ENCODE measurements at places on chromosomes 1 and 21. TPM values are rescaled to one million over a fixed set of nuclear protein-coding genes. Genes with fewer than 3 reads are reported as not detected.

GRCh38 chr21:46326110-46326703 is 2.3 kb downstream of the PCNT start:
- peaks cover 21% of the 10 kb centered on the region for H3K4me1 ChIP-seq
- no peaks in the 10 kb centered on the region for H3K27me3 ChIP-seq
- H3K36me3 ChIP-seq = peaks cover 54% of the 10 kb centered on the region
- no peak for DNase-seq
- peak overlapping the region; percentile 26 for H3K4me3 ChIP-seq
- H3K27ac ChIP-seq = peak overlapping the region; percentile 36

The FCRL1 gene
- total RNA-seq = not detected

The FAM131C gene
- total RNA-seq = 1.4 TPM

The ZBTB37 gene
- total RNA-seq = 8.8 TPM

The DMRTA2 gene
- total RNA-seq = not detected

- no peak overlapping the region for H3K27ac ChIP-seq
- peaks cover 4% of the 10 kb centered on the region for H3K36me3 ChIP-seq
These were observed 16.6 kb upstream of the DR1 start for GRCh38 chr1:93328809-93329760.

DNA sequence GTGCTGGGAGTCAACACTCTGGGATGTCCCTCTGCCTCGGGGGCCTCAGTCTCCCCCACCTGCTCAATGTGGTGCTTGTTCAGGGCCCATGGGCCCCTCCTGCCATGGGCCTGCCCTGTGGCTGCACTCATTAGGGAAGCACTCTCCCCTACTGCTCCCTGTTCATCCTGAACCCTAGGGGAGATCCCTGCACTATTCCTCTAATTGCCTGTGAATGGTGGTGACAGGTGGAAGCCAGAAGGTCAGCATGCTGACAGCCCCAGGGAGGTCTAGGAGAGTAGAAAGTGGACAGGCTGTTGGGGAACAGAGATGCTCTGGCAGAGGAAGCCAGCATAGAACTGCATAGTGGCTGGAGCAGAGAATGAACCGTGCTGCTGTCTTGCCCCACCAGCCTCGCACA is 217.6 kb downstream of the TRABD2B start:
- H3K27ac ChIP-seq = no peak overlapping the region
- no peak for DNase-seq
- H3K27me3 ChIP-seq = no peaks in the 10 kb centered on the region

- no peaks in the 10 kb centered on the region for H3K36me3 ChIP-seq
- no peak for DNase-seq
- H3K4me1 ChIP-seq = no peaks in the 10 kb centered on the region
- no peak overlapping the region for H3K4me3 ChIP-seq
- H3K27me3 ChIP-seq = peaks cover 8% of the 10 kb centered on the region
These were observed 187.7 kb downstream of the FCRL5 start for GRCh38 chr1:157364612-157365011.

The ZNF687 gene
- total RNA-seq = 25.0 TPM

The LCE3C gene
- not detected for total RNA-seq

GRCh38 chr1:155261493-155261851 is 688 bp downstream of the SCAMP3 start:
- H3K36me3 ChIP-seq = peaks cover 87% of the 10 kb centered on the region
- H3K4me3 ChIP-seq = peak overlapping the region; percentile 98
- H3K27me3 ChIP-seq = no peaks in the 10 kb centered on the region
- no peak for DNase-seq

The HES2 gene
- total RNA-seq = 0.21 TPM

GRCh38 chr1:243414152-243414494 is 158.3 kb downstream of the SDCCAG8 start:
- no peak overlapping the region for H3K4me3 ChIP-seq
- no peak for DNase-seq
- peaks cover 16% of the 10 kb centered on the region for H3K36me3 ChIP-seq
- H3K27ac ChIP-seq = peak overlapping the region; percentile 44
- no peaks in the 10 kb centered on the region for H3K27me3 ChIP-seq

The PRDM16 gene
- total RNA-seq = not detected

- H3K4me3 ChIP-seq = no peak overlapping the region
- no peaks in the 10 kb centered on the region for H3K4me1 ChIP-seq
- H3K27ac ChIP-seq = no peak overlapping the region
- no peaks in the 10 kb centered on the region for H3K27me3 ChIP-seq
- H3K36me3 ChIP-seq = no peaks in the 10 kb centered on the region
- no peak for DNase-seq
These were observed 37.1 kb downstream of the PRRX1 start for GRCh38 chr1:170700842-170701615.

DNA sequence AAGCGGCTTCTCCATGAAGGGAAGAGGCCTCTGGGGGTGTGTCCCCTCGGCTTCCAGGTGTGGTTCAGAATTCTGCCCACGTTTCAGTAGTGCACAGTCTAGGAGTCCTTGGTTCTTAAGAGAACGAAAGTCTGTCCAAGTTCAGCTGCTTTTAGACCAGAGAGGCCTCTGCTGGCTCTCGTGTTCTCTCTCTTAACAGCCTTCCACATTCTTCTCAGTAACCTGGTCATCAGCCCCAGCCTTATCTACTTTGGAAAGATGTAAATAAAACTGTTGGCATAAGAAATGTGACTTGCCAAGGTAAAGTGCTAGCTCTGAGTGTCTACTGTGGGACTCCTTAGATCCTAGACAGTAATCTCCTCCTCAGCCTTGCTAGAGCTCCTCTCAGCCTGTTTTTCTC is 15.3 kb upstream of the STUM start:
- no peaks in the 10 kb centered on the region for H3K36me3 ChIP-seq
- peaks cover 6% of the 10 kb centered on the region for H3K27me3 ChIP-seq
- H3K4me1 ChIP-seq = no peaks in the 10 kb centered on the region
- DNase-seq = no peak
- no peak overlapping the region for H3K27ac ChIP-seq

- no peak overlapping the region for H3K27ac ChIP-seq
- no peak overlapping the region for H3K4me3 ChIP-seq
- no peaks in the 10 kb centered on the region for H3K36me3 ChIP-seq
These were observed 11.5 kb upstream of the LAPTM5 start for GRCh38 chr1:30768830-30769718.

The GIPC2 gene
- total RNA-seq = 0.09 TPM

The FCRL6 gene
- not detected for total RNA-seq

The SPRR1B gene
- total RNA-seq = not detected

DNA sequence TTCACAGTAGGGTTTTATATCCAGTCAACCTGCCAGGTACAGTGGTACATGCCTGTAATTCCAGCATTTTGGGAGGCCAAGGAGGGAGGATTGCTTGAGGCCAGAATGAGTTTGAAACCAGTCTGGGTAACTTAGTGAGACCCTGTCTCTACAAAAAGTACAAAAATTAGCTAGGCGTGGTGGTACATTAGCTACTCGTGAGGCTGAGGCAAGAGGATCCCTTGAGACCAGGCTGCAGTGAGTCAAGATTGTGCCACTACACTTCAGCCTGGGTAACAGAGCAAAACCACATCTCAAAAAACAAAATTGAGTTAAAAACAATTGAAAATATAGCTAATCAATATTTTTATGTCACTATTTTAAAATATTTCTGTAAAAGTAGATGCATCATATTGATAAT is 33.2 kb downstream of the DDI2 start:
- H3K27ac ChIP-seq = no peak overlapping the region
- no peaks in the 10 kb centered on the region for H3K4me1 ChIP-seq
- peaks cover 52% of the 10 kb centered on the region for H3K36me3 ChIP-seq
- no peak overlapping the region for H3K4me3 ChIP-seq
- DNase-seq = no peak

The TTC39A gene
- 0.41 TPM for total RNA-seq

- no peak for DNase-seq
- no peak overlapping the region for H3K4me3 ChIP-seq
- H3K27ac ChIP-seq = no peak overlapping the region
- no peaks in the 10 kb centered on the region for H3K36me3 ChIP-seq
- H3K27me3 ChIP-seq = peaks cover 22% of the 10 kb centered on the region
- H3K4me1 ChIP-seq = no peaks in the 10 kb centered on the region
These were observed 15.7 kb upstream of the EDEM3 start for GRCh38 chr1:184770181-184770979.

DNA sequence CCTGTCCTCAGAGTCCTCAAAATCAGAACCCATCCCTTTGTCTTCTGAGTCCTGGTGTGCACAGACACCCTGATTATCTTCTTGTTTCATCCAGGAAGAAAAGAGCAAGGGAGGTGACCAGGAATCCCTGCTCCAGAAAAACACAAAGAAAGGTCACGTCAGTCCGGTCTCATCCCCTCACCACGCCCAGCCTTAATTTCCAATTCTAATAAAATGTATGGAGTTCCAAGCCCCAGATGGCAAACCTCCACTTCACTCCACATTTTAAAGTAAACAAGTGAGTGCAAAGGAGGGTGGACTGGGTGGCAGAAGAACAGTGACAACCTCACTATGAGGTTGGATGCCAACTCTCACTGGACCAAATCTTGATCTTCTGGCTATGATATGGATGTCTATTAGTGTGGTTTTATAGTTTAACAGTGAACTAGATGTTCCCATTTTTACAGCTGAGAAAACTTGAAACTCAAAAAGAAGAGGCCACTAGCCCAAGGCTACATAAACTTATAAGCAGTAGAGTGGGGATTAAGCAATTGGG is 22.0 kb downstream of the ZNF697 start:
- no peak overlapping the region for H3K27ac ChIP-seq
- H3K27me3 ChIP-seq = peaks cover 16% of the 10 kb centered on the region
- H3K4me1 ChIP-seq = peaks cover 5% of the 10 kb centered on the region

GRCh38 chr1:68136187-68136586 is 85.8 kb upstream of the DIRAS3 start:
- H3K4me1 ChIP-seq = no peaks in the 10 kb centered on the region
- H3K4me3 ChIP-seq = no peak overlapping the region
- no peaks in the 10 kb centered on the region for H3K36me3 ChIP-seq

DNA sequence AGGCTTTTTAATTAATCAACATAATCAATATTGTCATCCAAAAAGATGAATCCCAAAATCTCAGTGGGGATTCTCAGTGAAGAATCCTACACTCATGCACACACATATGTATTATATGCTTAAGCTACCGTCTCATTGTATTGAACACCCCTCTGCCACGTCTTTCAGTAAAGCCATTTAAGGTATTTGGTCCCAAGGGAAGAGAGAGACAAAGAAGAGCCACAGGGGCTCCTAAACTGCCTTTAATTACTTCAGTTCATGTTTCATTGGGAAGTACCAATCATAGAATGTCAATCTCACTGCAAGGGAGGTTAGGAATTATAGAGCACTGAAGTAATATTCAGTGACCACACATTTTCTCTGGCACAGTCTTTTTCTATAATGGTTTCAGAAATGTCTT is 388.6 kb upstream of the NEGR1 start:
- no peaks in the 10 kb centered on the region for H3K27me3 ChIP-seq
- H3K27ac ChIP-seq = no peak overlapping the region
- H3K4me3 ChIP-seq = no peak overlapping the region
- H3K4me1 ChIP-seq = no peaks in the 10 kb centered on the region
- DNase-seq = no peak
- H3K36me3 ChIP-seq = no peaks in the 10 kb centered on the region

DNA sequence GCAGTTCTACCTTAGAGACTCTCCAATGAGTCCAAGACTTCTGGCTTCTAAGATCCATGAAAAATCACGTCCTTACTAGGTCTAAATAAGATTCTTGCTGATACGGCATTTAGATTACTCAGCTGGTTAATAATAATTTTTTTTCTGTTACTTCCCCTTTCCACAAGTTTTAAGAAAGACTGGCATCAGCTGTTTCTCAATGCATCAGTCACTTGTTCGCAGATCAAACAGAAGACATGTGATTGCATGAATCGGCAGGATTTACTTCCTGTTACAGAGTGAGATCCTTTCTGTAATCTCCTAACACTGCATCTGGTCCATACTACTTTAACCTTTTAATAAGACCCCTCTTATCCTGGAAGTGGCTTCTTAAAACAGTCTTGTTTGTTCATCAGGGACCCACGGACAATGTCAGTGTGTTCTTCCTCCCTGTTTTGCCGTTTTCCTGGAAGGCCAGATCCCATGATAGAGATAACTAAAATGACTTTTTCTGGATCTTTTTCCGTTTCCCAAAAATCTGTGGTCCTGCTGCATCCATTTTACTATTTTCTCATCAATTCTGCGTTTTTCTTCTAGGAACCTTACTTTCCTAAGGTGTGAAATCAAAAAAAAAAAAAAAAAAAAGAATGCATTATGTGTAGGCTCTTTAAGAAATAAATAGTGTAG is 6.1 kb downstream of the NPL start:
- no peaks in the 10 kb centered on the region for H3K36me3 ChIP-seq
- H3K4me3 ChIP-seq = no peak overlapping the region
- no peak for DNase-seq
- no peak overlapping the region for H3K27ac ChIP-seq
- H3K4me1 ChIP-seq = peaks cover 5% of the 10 kb centered on the region

DNA sequence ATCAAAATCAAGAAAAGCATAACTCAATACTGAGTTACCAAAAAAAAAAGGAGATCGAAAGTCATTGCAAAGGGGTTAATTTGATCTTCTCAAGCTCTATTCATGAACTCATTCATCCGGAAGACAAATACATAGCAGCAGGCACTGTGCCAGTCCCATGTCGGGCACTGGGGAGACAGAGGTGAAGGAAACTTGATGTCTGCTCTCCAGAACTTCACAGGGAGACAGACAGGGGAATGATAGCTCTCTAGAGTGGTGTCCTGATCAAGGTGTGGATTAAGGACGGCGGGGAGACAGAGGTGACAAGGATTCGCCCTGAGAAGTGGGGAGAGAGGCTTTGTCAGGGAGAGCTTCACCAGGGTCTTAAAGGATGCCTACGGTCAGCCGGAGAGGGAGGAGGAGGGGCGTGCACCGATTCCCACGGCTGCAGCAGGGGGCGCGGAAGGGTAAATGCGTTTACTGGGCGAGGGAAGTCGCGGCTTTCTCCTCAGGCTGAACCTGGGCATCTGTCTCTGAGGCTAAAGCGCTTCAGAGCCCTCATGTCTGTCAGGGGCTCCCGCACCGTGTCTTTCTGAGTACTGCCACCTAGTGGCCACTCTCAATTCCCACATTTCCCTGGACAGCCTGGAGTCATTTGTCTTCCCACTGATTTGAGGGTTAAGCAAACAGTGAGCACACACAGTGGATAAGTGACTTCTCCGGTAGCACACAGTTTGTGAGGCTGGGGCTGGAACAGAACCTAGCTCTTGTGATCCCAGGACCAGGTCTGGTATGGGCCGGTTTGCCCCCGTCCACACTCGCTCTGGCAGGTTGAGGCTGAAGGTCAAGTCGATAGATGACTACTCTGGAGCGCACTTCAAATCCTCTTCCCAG is 152.8 kb downstream of the TENT5C start:
- no peak overlapping the region for H3K27ac ChIP-seq
- peak; percentile 60 for DNase-seq
- peak overlapping the region; percentile 75 for H3K4me3 ChIP-seq
- H3K36me3 ChIP-seq = no peaks in the 10 kb centered on the region
- peaks cover 10% of the 10 kb centered on the region for H3K4me1 ChIP-seq

- DNase-seq = no peak
- H3K4me3 ChIP-seq = no peak overlapping the region
- H3K27ac ChIP-seq = no peak overlapping the region
- H3K27me3 ChIP-seq = no peaks in the 10 kb centered on the region
- H3K4me1 ChIP-seq = peaks cover 23% of the 10 kb centered on the region
These were observed 4.2 kb downstream of the CSTB start for GRCh38 chr21:43771698-43772424.

The FCRL5 gene
- not detected for total RNA-seq

- DNase-seq = peak; percentile 81
- no peaks in the 10 kb centered on the region for H3K36me3 ChIP-seq
- H3K27ac ChIP-seq = peak overlapping the region; percentile 5
These were observed 2.7 kb upstream of the ANXA9 start for GRCh38 chr1:150979092-150980056.

- H3K4me1 ChIP-seq = no peaks in the 10 kb centered on the region
- H3K27me3 ChIP-seq = peaks cover 5% of the 10 kb centered on the region
- DNase-seq = no peak
- H3K27ac ChIP-seq = no peak overlapping the region
- H3K36me3 ChIP-seq = no peaks in the 10 kb centered on the region
These were observed 126.6 kb upstream of the BEND5 start for GRCh38 chr1:48903291-48903690.

The C1orf185 gene
- not detected for total RNA-seq

All from activated T-helper 2 cell treated with anti-CD3 and anti-CD28 coated beads, Interferon-gamma antibody, Interleukin-2, Interleukin-4, amounts not matched to agents 10 μg/mL and 5 μg/mL and 100 μg/mL, durations not matched to agents 14 hours and 24 hours and 36 hours (primary cell).